ENCODE measurements at places on chromosomes 1 and 21.

DNA sequence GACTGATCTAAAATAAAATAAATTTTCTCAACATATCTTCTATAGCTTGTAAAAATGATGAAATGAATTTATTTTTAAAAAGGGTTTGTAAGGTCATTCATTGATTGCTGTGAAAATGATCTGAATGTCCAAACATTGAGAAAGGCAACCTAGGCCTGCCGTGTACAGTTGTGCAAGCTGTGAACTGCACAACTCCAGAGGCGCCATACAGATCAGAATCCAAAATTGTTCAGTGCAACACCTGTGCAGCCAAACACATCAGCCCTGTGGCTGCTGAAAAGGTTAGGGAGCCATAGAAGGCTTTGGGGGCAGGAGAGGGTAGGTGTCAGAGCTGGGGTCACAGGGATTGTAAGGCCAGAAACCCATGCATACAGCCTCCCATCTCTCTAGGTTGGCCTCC is 9.9 kb upstream of the ZC3H12A start:
- DNase-seq: no peak

DNA sequence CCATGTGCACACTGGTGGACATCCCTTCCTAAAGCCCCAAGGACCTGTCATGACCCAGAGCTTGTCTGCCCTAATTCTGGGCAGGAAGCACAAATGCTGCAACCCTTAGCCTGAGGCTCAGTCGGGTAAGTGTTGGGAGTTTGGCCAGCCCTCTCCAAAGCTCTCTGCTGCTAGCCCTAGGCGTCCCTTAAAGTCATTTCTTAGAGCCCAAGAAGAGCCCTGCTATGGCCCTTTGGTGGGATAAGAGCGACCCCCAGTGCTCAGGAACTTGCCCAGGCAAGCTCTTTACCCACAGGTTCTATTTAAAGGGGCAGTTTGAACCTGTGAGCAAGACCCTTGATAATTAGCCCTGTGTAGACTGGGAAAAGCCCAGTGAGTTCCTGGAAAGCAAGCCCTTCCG is 356.8 kb downstream of the RRAGC start:
- no peak for DNase-seq

GRCh38 chr1:194975913-194976312 is 1632.3 kb downstream of the KCNT2 start:
- DNase-seq: peak; percentile 6

GRCh38 chr1:97488530-97488929 is 432.3 kb downstream of the DPYD start:
- no peak for DNase-seq

GRCh38 chr1:40746344-40747090 is 37.1 kb upstream of the KCNQ4 start:
- DNase-seq: no peak

GRCh38 chr1:171872430-171872829 is 31.1 kb downstream of the DNM3 start:
- DNase-seq: no peak

All from amniotic epithelial cell (primary cell).